Fibroblast of skin of abdomen (primary cell): ENCODE measurements at places on chromosomes 6 and 20.

GRCh38 chr20:22546344-22546743 lies 38.0 kb downstream of the FOXA2 start:
- no peak for DNase-seq

- peak; percentile 89 for DNase-seq
Measured at GRCh38 chr6:85449388-85449817, 480 bp upstream of the NT5E start.

GRCh38 chr6:30647242-30648116 lies 546 bp downstream of the C6orf136 start:
- peak; percentile 48 for DNase-seq

GRCh38 chr20:61871913-61872312 lies 193.8 kb downstream of the TAF4 start:
- no peak for DNase-seq

DNA sequence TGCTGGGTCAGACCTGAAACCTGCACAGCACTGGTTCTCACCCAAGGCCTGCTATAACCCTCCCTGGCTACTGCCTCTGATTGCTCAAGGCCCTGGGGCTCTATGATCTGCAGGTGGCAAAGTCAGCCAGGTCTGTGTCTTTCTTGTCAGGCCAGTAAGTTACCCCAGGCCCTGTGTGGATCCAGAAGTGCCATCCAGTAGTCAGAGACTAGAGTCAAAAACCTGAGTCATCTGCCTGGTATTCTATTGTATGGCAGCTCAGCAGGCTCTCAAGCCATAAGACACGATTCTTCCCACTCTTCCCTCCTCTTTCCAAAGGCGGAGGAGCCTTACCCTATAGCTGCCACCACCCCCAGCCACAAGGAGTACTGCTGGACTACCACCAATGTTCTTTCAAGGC lies 593.0 kb downstream of the FRK start:
- DNase-seq = no peak

- no peak for DNase-seq
Measured at GRCh38 chr6:156833755-156834154, 56.6 kb downstream of the ARID1B start.

- DNase-seq = no peak
Measured at GRCh38 chr6:160347259-160348222, 637 bp upstream of the SLC22A3 start.

- DNase-seq = no peak
Measured at GRCh38 chr20:17987988-17988387, 19.2 kb downstream of the MGME1 start.

DNA sequence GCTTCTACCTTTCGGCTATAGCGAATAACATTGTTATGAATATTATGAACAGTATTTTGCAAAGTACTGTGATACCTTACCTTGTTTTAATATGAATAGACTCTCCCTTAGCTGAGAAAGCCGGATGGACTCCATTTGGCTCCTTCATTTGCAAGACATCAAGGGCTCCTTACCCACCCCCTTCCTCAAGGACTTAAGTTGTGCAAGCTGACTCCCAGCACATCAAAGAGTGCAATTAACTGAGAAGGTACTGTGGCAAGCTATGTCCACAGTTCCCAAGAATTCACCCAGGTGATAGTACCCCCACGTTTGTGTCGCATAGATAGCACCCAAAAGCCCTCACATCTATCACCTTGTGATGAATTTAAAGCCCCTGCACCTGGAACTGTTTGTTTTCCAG lies 11.2 kb downstream of the CST5 start:
- DNase-seq = no peak

- no peak for DNase-seq
Measured at GRCh38 chr20:5580940-5581708, 169.1 kb upstream of the SHLD1 start.

- no peak for DNase-seq
Measured at GRCh38 chr6:157412791-157413190, 31.8 kb downstream of the ZDHHC14 start.
